Activated CD4-positive, CD25-positive, alpha-beta regulatory T cell (primary cell): ENCODE measurements at places on chromosomes 13 and 19.

DNA sequence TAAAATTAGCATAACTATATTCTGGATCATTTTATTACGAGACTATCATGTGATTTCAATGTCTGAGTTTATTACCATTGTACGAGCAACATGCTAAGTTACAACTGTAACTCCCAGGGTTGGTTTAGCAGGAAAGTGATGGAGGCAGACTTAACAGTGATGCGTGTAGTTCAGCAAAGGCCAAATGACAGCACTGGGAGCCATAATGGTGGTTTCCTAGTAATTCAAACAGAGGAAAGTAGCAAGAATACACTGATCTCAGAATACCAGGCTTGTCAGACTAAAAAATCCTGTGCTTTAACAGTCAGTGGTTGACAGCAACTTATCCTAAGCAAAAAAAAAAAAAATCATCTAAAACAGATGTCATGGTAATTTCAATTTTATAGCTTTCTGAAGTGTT, 229.6 kb downstream of the KLF12 start:
- no peak for DNase-seq

- no peak for DNase-seq
Measured at GRCh38 chr19:10260141-10260584, 8.1 kb downstream of the MRPL4 start.

DNA sequence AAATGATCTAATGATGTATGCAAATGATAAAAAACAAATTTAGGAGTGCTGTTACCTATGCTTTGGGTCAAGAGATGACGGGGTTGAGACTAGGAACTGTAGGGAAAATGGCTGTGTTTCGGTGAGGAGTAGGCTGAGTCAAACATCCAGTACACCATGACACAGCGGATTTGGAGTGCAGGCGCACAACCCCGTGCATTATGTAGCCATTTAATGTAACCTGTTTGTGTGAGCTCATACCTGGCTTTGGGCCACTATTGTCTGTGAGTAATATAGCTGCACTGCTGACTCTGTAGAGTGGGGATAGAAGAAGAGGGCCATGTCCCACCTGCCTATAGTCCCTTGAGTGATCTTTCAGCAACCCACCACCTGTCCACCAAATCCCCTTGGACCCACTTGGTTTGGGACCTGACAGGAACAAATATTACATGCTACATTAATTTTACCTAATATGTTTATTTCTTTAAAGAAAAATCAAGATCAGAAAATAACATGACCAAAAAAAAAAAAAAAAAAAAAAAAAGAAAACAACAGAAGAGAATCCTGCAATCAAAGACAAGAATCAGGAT, 95.5 kb upstream of the KLHL1 start:
- no peak for DNase-seq

GRCh38 chr19:952680-953444, 27.0 kb downstream of the ARID3A start:
- DNase-seq, result no peak

DNA sequence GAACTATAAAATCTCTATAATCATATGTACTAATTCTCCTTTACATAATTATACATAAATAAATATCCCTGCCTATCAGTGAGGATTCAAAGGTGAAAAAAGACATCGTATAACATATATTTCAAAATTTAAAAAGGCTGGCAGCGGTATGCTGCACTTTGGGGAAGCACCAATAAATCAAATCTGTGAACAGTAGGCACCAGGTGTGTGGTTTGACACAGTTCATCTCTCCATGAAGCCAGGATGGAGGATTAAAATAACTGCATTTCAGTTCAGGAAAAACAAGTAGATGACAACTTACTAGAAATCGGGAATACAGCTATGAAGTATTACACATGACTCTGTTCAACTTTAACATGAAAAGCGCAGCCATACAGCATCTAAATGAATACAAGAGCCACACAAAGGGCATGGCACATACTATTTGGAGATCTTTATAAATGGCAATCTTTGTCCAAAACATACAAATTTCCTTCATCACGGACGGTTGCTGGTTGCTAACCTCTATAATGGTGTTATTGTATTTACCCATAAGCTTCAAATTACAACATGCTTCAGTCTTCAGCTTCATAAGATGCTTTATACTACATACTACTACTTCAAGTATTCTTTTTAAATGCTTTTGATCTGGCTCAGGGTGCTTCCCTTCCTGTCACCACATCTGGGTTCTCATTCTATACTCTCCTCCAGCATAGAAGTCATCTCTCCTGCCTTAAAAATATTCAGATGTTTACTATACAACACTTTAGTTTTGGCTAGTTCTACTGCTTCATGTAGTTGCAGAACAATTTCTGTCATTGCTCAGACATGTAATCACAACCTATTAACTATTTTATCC, 128.7 kb downstream of the KLF12 start:
- DNase-seq, result no peak

GRCh38 chr19:34678421-34678820, 943 bp downstream of the ZNF302 start:
- no peak for DNase-seq

DNA sequence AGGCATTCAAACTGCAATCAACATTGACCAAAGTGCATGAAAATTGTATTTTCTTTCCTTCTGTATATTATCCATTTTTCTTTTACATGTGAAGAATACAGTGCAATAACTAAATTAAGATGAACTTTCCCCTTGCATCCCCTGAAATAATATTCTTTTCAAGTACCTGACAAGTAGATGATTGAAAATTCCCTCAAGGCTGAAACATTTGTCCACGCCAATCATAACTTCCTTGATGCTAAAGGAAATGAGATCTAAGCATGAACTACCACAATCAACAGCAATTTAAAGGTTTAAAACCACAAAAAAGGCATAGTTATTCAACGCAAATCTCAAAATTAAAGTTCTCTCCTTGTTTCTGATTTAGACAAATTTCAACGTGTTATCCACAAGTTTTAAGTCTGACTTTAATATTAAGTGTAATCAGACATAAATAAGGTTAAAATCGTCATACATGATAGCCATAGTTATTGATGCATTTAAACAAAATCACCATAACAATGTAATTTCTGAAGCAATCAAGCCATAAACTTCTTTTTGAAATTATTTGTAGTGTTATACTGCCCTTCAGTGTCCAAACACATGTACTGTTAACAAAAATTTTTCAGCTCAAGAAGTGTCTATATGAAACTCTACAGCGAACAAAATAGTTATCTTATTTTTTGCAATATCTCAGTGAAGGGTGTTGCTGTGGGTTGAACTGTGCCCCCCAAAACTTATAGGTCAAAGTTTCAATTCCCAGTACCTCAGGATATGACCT, 169.5 kb downstream of the DCLK1 start:
- no peak for DNase-seq
